Activated T-helper 1 cell treated with Interleukin-2 at 50 U/mL for 16 hours (primary cell): ENCODE measurements at places on chromosomes 1 and 21.

- DNase-seq: no peak
Measured at GRCh38 chr1:22309572-22309971, 142.1 kb upstream of the ZBTB40 start.

DNA sequence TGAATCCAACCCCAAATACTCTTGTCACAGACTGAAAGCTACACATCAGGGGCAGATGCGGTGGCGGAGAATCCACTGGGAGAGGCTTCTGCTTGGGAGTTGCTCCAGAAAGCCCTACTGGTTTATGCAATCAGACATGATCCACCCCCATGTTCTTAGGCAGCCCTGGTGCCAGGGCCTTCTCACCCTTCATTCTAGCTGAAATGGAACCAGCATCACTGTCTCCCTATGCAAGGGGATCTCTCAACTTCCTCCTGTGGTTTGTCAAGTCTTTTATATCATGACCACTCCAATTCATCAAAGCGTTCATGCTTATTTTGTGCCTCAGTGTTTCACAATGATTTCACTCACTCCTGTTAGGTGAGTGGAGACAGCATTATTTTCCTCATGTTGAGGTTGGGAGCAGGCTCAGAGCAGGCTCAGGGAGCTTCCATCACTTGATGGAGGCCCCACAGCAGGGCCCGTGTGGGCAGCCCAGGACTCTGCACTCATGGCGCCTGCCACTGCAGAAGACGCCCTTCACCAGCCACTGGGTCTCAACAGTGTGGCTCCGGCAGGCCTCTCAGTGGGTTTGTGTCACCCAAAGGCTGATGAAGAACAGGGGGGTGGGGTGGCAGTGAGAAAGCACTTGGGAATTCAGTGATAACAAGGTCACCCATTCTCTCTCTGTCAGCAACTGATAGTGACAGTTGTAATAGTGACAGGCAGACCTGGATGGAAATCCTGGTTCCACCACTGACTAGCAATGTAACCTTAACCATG, 67.1 kb downstream of the CD58 start:
- no peak for DNase-seq

DNA sequence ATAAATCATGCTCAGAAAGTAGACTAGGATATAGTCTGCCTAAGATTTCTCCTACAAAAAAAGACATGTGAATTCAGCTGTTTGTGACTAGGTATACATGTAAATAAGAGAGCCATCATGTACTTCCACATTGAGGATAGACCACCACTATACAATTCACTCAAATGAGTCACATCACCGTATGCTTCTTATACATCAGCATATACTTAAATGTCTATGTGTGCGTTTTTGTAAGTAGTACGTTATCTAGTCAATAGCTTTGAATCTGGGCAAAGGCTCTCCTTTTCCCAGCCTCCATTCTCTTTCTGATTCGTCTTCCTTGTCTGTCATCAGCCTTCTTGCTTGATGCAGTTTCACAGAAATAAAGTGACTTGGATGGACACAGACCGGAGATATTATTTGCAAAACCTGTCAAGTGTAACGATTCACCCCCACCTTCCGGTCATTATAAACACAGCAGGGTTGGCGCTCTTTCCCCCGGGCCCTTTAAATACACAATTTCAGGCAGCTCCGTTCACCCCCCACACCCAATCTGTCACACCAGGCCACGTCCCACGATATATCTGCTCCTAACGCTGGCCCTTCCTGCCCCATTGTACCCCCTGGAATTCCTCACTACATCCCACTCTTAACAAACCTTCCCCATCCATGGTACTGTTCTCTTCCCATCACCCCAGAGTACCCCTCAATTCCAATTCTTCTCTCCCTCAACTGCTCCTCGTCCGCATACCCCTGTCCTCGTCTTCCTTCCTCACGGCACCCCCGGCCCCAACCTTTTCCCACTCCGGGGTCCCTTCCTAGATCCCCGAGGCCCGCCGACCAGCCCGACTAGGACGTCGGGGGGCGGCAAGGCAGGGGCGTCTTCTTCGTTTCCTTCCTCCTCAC, 636 bp downstream of the VAMP4 start:
- DNase-seq: no peak

DNA sequence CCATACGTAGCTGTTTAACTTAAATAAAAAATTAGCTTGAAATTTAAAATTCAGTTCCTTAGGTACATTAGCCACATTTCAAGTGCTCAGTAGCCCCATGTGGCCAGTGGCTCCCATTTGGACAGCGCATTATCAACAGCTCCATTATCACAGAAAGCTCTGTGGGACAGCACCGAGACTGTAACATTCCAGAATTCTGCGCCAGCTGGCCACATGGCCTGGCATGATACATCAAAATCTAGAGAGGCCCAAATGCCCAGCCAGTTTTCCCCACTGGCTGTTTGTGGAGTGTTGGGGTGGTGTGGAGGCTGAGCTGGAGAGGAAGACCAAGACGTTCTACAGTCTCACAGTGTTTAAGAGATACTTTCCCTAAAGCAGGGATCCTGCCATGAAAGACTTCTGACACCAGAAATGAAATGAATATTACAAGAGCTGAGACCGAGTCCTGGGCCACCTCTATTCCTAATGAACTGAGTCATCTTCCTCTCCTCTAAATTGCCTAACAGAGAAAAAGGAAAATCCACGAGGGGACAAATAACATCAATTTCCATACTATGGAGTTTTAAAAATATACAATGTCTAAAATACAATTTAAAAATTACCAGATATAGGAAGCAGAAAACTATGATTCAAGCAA, 27.3 kb upstream of the ACTA1 start:
- DNase-seq: no peak

GRCh38 chr1:34610063-34610462, 144.8 kb upstream of the GJB5 start:
- DNase-seq: no peak

DNA sequence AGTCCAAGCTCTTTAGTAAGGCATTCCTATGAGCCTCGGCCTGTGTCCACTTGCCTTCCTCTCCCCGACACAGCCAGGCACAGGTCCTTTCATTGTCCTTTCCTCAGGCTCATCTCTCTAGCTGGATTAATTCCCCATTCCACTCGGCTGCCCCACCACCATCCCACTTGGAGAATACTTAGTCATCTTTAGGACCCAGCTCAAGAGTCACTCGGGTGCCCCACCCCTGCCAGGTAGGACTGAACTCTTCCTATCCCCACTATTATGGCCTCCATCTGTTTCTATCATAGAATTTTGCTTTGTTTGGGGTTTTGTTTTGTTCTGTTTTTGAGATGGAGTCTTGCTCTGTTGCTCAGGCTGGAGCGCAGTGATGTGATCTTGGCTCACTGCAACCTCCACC, 45.9 kb upstream of the ATP2B4 start:
- no peak for DNase-seq

DNA sequence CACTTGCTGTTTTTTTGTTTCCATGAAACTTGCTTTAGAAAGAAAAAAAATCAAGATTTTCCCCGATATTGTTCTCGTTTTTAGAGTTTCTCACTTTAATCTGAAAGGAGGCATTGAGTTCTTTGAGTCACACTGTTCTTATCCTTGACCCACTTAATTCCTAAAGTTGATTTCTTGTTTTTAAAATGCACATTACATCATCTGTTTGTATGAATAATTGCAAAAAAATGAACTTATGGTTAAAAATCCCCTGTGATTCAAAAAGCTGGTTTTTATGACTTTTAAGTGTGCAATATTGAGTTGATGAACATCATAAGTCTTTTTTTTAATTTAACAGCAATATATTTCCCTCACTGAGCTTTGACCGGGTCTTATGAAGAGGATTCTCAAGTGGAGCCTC, 131.6 kb downstream of the SNX7 start:
- DNase-seq: no peak

DNA sequence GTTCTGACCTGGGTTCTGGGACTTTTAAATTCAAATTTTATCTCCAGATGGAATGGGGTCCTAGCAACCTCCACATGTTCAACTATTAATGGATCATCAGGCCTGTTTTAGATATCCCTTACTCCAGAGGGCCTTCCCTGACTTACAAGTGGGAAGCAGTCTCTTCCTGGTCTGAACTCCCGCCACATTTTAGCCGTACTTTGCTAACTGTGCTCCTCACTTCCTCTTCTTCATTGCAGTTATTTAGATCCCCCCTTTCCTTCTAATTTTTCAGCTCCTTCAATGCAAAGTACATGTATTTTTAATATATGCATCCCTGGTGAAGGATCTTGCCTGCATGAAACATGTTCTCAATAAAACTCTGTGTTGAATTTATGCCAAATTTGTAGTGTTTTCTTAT, 3.7 kb downstream of the CD1A start:
- no peak for DNase-seq
